ENCODE measurements at places on chromosomes 12 and 14.

DNA sequence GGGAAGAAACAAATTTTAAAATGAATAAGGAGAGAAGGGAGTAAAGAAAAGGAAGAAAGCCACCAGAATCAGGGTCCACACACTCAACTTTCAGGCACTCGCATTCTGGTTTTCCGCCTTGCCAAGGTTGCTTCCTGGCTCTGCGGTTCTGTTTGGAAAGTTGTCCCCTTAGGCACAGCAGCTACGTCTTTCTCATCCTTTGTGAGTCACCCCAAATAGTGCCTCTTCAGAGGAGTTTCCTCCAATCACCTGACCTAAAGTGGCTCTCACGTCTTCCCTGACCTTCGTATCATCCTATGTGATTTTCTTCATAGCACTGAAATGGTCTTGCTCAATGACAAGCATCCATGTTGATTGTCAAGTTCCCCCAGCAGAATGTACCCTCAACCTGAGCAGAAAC lies 99.5 kb upstream of the TMCC3 start:
- no peak for DNase-seq

DNA sequence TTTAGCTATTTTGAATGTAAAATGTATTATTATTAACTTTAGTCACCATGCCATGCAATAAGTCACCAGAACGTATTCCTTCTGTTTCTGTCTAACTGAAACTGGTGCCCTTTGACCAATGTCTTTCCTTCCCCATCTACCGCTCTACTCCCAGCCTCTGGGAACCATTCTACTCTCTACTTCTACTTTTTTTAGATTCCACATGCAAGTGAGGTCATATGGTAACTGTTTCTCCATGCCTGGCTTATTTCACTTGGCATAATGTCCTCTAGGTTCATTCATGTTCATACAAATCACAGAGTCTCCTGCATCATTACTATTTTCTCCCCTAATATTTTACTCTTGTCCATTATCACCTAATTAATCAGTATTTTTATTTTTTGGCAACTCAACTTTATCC lies 160.1 kb downstream of the TMX1 start:
- DNase-seq = no peak

DNA sequence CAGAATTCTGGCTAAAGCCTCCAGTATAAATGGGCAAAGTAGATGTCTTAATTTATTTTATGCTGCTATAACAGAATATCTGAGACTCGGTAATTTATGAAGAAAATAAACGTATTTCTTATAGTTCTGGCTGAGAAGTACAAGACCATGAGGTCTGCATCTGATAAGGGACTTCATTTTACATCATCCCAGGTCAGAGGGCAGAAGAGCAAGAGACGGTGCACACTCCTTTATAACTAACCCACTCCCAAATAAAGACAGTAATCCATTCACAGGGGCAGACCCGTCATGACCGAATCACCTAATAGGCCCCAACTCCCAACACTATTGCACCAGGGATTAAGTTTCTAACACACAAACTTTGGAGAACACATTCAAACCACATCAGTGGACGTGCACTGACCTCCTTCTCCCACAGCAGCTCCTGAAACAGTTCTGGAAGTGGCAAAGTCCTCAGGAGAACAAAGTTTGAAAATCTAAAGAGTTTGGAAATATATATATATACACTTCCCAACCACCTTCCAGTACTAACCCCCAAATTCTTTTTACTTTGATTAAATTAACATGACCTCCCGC lies 116.5 kb downstream of the MED13L start:
- no peak for DNase-seq

- no peak for DNase-seq
These were observed 65.4 kb downstream of the PPFIBP1 start for GRCh38 chr12:27589419-27589818.

GRCh38 chr14:70807898-70808415 lies 1.4 kb downstream of the MAP3K9 start:
- peak; percentile 62 for DNase-seq

- no peak for DNase-seq
These were observed 52.0 kb downstream of the CRACR2A start for GRCh38 chr12:3700861-3701260.

DNA sequence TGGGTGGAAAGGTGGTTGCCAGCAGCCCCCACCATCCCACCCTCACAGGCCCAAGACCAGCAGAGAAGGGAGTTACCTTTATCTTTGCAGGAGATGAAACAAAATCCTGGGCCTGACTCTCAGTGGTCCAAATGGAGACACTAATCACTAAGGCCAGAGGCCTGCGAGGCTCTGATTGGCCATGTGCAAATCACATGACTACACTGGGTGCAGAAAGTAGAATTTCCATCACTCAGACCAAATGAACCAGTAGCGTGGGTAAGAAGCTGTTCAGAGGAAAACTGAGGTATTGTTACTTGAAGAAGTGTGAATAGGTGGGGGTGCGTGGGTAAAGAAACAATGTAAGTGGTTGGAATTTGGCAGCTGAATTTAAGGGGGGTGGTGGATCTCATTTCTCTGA lies 20.2 kb upstream of the PPP1CC start:
- no peak for DNase-seq

DNA sequence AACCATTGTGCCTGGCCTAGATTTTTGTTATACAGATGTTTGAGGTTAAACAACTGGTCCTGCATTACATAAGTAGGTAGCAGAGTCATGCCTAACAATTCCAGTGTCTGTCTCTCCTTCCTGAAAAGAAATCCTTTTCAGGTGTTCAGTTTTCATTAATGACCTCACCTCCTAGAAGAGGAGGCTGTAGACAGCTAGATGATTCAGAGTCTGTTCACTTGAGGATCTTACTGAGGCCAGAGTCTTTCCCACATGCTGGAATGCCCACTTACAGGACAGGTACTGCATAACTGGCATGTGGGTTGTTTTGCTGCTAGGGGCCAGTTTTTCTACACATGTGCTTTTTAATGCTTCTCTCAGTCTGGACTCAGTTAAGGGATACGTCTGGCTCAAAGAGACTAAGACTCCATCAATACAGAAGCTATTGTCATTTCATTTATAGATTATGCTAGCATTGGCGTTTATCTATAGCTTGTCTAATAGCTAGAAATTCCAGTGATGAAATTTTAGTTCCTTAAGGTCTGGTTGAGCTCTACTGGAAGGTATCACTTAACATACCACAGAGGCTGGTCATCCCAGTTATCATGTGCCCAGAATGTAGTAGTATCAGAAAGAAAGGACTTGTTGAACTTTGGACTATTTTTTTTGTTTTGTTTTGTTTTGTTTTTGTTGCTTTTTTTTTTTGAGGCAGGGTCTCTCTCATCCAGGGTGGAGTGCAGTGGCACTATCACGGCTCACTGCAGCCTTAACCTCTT lies 206.4 kb downstream of the ERC1 start:
- no peak for DNase-seq

DNA sequence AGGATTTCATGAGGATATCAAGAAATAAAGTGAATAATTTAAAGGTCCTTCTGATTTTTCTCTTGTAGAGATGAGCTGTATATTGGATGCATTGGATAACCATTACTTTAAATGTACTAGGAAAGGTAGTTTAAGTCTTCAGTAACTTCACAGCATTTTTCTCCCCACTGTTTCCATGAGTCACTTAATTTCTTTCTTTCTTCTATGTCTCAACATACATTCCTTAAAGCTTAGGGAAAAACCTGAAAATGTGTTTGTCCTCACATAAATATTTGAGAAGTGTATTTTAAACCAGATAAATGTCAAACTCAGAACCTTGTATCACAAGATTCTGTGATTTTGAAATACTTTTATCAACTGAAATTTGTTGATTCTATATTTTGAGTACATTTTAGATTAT lies 1970.2 kb upstream of the FLRT2 start:
- no peak for DNase-seq

DNA sequence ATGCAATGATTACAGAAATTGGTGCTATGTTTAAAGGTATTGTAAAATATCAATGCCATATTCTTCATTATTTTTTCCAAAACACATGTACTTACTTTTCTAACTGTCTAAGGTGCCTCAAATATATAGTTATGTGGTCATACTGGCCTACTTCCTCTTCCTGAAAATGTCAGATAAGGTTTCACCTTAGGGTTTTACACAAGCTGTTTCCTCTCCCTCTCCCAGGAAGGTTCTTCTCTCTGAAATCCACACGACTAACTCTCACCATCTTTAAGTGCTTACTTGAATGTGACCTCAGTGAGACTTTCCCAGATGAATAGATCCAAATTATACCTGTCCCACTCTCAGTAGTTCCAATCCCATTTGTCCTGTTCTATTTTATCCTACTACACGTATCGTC lies 11.6 kb upstream of the CLEC4D start:
- no peak for DNase-seq

- no peak for DNase-seq
These were observed 163.8 kb downstream of the RPL10L start for GRCh38 chr14:46487582-46488350.

DNA sequence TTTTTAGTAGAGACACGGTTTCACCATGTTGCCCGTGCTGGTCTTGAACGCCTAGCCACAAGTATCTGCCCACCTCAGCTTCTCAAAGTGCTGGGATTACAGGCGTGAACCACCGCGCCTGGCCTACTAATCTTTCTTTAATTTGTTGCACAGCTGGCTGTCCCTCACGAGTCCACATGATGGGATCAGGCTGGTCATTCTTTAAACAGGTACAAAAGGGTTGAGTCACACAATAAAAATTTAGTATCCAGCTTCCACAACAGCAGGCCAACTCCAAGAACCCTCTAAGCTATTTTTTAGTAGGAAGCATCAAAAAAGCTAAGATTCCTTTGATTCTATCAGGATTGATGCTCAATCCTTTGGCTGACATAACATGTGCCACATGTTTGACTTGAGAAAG lies 17.8 kb downstream of the SINHCAF start:
- DNase-seq = no peak

DNA sequence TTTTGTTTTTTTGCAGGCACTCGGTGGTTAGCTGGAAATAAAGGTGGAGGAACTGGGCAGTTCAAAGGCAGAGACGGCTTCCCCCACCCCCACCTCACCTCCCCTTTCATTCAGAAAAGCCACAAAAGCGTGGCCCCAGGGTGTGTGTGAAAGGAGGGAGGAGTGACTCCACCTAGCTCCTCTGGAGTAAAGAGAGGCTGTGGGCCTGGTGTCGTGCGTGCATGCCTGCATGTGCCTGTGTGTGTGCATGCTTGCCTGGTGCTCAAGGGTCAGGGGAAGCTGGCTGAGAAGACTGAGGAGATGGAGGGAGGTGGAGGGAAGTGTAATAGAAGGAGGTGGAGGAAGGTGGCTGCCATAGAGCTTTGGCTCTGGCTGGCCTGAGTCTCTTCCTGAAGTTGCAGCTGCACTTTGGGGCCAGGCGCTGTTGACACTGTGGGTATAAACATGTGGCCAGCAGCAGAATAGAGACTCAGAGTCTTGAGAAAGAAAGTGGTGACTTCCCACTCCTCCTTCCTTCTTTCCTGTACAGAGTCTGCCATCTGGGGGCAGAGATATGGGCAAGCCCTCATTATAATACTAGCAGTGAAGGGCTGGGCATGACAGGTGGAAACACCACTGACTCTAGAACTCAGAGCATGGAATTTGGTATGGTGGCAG lies 36.9 kb upstream of the SINHCAF start:
- peak; percentile 7 for DNase-seq
